ENCODE measurements at places on chromosomes 13 and 19. TPM values are rescaled to one million over a fixed set of nuclear protein-coding genes. Genes with fewer than 3 reads are reported as not detected.

The PSG7 gene
- total RNA-seq = not detected

The AMER2 gene
- total RNA-seq = not detected

GRCh38 chr13:81377921-81378320 is 1037.0 kb upstream of the SPRY2 start:
- DNase-seq = no peak
- H3K27ac ChIP-seq = no peak overlapping the region
- H3K4me1 ChIP-seq = no peaks in the 10 kb centered on the region
- no peaks in the 10 kb centered on the region for H3K36me3 ChIP-seq

- no peak overlapping the region for H3K4me3 ChIP-seq
- no peak overlapping the region for H3K27ac ChIP-seq
- DNase-seq = no peak
- H3K36me3 ChIP-seq = no peaks in the 10 kb centered on the region
- peaks cover 32% of the 10 kb centered on the region for H3K27me3 ChIP-seq
- H3K4me1 ChIP-seq = no peaks in the 10 kb centered on the region
Measured at GRCh38 chr19:29488316-29488715, 37.5 kb upstream of the VSTM2B start.

The RNF6 gene
- 33.2 TPM for total RNA-seq

Data from HCT116 (cell line).